GM03348 (cell line): ENCODE measurements at places on chromosomes 7 and 10.

DNA sequence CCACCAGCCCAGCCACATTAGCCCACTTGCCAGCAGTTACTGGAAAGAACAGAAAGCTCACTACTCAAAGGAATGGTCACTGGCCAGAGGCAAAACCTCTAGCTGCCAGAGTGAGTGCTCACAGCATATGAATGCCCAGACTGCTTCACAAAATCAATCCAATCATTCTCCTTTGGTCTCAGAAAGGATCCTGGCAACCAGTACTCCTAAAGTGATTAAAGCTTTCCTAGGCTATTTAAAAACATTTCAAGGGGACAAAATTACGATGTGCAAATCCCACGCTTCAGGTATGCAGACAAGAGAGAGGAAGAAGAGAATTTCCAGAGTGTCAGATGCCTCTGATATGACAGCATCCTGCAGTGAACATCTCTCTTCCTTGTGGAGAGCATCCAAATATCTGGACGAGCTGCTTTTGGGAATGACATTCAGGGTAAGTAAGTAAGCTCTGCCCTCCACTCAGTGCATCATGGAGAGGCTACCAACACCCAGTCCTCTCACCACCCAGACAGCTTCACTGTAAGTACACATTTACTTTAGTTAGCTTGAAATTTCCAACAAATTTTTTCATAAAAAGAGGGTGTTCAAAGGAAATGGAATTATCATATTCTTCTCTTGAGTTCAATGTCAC, 25.1 kb downstream of the ICA1 start:
- no peak for DNase-seq

DNA sequence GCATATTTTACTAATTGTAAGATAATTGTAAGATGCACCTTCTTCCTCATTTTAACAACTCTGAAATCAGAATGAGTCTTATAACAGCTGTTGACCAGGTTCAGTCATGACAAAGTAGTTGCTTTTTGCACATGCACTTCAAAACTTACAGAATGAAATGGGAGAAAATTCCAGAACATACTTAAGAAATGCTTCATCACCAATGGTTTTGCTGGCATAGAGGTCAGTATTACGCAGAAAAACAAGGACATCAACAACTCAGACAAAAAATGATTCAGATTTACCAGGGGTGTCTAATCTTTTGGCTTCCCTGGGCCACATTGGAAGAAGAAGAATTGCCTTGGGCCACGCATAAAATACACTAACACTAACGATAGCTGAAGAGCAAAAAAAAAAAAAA, 13.3 kb downstream of the COL28A1 start:
- no peak for DNase-seq

DNA sequence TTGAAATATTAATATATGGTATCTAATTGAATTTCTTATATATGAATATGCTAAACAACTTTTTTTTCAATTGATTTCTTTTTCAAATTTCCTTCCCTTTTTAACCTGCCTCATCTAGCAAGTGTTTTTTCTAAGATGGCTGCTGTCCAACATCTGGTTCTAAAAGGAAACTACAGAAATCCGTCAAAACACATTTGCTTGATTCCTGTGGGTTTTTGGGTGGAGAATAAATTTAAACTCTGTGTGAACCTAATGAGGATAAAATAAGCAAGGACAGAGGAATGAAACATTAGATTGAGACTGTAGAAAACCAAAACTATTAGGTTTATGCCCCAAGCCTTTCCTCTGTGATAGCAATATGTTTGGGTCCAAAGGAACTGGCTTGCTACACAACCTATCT, 75.5 kb upstream of the STARD3NL start:
- no peak for DNase-seq

DNA sequence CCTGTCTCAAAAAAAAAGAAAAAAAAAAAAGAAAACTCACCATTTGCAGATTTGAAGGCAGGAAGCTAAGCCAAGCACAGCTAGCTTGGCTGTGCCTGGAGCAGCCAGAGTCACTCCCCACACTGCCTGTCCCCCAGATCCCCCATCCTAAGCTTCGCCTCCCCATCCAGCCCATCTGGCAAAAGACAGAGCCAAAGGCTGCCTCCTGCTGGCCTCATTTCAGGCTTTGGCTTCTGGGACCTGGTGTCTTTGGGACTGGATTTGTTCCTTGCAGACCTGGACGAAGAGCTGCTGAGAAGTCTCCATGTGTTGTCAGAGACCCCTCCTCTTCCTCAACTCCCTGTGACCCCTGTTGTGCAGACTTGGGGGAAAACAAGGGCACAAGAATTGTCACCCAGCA, 8.1 kb downstream of the ASL start:
- no peak for DNase-seq

GRCh38 chr10:124738441-124738840, 5.7 kb downstream of the FAM53B start:
- no peak for DNase-seq

DNA sequence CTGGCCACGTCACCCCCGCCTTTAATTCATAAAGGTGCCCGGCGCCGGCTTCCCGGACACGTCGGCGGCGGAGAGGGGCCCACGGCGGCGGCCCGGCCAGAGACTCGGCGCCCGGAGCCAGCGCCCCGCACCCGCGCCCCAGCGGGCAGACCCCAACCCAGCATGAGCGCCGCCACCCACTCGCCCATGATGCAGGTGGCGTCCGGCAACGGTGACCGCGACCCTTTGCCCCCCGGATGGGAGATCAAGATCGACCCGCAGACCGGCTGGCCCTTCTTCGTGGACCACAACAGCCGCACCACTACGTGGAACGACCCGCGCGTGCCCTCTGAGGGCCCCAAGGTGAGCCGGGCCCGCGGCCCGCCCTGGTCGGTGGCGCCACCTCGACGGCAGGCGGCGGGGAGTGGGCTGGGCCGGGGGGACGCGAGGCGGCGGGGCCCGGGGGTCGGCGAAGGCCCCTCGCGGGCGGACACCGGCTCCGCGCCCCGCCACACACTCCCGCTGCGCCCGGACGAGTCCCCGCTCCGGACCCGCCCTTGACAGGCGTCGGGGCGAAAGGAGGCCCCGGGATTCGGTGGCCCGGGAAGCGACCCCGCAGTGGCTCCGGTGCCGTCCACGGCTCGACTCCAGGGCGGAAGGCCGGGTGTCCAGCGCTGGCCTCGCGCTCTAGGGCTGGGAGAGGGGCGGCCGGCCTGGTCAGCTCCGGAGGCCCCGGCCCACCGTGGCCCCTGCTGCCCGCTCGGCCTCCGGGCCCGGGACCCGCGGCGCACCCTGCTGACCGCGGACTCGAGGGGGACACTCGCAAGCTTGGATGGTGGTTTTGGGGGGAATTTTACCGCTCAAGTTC, 557 bp downstream of the BAG3 start:
- peak; percentile 35 for DNase-seq
